ENCODE measurements at places on chromosomes 1 and 21.

DNA sequence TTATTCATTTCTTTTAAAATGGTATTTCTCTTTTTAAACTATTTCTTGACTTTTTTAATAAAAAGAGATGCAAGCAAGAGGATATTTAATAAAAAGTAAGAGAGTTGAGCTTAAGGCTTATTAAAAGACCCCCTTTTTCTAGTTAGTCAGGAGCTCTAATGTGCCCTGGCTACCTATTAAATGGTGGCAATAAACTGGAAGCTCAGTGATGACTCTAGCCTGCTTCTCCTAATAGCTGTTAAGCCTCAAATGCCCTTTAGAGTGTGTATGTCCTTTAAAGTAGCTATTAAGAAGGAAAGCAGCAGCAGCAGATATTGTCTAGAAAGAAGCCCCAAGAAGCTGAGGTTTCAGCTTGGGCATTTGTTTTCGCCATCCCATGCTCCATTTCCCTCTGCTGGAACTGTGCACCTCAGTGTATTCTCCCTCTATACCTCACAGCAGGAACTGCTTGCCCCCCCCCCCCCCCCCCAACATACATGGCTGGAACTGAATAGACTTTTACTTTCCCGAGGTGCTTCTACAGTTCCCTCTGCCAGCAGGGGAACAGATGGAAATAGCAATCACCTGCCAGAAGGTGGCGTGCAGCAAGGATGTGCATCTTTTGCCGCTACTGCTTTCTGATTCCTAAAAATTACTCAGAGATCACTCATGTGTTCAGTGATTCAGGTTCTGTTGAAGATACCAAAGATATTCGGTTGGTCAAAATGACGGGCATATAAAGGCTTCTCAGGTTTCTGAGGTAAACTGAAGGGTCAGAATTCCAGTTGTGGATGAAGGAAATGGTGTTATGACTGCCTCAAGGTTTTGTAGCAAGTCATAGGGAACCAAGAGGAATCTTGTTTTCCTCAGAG, 2.5 kb downstream of the RGS4 start:
- DNase-seq, result peak; percentile 29

GRCh38 chr21:46284733-46285132, 678 bp downstream of the MCM3AP start:
- DNase-seq, result no peak

DNA sequence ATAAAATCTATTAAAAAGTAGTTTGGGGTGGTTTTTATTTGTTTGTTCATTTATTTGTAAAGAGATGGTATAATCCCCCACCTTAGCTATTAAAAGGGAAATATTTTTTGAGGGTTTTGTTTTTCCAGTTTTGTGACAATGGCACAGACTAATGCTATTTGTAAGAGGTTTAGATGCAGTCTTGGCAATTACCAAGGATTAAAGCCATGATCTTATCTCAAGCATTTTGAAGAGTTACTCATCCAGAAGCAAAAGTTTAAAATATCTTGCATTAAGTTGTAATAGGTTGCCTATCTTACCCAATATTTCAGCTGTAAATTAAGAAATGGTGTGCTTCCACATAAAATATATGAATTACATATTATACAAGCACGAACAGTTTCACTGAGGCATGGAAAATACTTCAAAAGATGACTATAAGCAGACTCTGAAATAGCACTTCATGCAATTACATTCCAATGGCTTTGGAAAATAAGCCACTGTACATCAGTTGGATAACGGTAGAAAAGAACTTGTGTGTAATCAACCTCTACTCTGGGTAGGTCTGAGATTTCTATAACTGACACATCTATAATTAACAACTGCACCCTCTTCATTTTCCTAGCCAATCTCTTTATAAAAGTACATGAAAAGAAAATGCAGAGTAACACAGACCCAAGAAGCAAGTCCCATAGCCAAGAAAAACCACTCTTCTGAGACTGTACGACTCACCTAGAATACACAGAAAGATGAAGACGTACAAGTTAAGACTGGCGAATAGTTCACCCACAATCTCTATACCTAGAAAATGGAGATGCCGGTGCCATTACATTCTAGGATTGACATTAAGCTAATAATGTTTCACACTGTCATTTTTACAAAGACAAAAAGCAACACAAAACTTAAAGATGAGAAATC, 95.2 kb downstream of the PTPN14 start:
- no peak for DNase-seq

DNA sequence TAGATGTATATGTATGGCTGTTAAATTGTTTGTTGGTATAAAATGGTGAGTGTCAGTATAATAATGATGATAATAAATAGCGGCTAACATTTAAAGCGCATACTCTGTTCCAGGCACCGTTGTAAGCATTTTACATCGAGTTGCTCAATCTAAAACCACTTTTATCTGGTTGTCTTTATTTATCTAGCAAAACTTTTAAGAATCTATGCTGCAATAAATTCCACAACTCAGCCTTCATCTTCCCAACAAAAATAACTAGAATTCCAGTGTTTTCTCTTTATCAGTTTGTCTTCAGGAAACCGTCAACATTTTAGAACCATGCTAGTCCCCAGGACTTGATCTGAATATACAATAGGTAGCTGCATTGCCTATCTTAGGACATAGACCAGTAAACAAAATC, 19.3 kb upstream of the SLC16A1 start:
- no peak for DNase-seq

GRCh38 chr1:84390226-84390625, 8.1 kb upstream of the DNASE2B start:
- no peak for DNase-seq

- DNase-seq, result no peak
These were observed 3.9 kb upstream of the ACKR1 start for GRCh38 chr1:159200769-159201168.

DNA sequence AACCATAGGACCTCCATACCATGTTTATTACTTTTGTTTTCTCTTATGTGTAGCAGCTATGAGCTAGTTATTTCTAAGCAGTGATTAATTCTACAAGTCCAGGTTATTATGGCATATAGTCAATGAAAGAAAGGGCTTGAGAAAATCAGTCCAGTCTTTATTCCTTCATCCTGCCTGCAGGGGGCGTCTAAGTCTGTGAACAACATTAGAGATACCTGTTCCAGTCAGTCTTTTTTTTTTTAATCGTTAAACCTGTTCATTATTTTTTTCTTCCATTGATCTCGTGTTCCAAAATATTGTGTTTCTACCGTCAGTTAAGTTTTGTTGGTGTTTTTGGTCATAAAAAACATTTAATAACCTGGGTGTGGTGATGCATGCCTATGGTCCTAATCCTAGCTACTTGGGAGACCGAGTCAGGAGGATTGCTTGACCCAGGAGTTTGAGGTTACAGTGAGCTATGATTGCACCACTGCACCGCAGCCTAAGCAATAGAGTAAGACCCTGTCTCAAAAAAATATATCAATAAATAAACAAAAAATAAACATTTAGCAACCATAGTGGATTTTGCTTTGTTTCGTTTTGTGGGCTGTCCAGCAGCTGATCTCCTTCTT, 29.4 kb upstream of the CD2 start:
- peak; percentile 64 for DNase-seq

GRCh38 chr1:240116831-240117769, 25.4 kb downstream of the FMN2 start:
- no peak for DNase-seq

DNA sequence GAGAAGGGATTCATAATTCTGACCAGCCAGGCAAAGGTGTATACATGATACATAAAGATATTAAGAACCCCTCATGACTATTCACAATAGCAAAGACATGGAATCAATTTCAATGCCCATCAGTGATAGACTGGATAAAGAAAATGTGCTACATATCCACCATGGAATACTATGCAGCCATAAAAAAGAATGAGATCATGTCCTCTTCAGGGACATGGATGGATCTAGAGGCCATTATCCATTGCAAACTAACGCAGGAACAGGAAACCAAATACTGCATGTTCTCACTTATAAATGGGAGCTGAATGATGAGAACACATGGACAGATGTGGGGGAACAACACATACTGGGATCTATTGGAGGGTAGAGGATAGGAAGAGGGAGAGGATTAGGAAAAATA, 21.4 kb downstream of the CR1L start:
- no peak for DNase-seq

- DNase-seq, result no peak
These were observed 6.1 kb downstream of the ATAD3A start for GRCh38 chr1:1517973-1518620.

GRCh38 chr1:37878071-37878470, 18.7 kb upstream of the MTF1 start:
- no peak for DNase-seq

DNA sequence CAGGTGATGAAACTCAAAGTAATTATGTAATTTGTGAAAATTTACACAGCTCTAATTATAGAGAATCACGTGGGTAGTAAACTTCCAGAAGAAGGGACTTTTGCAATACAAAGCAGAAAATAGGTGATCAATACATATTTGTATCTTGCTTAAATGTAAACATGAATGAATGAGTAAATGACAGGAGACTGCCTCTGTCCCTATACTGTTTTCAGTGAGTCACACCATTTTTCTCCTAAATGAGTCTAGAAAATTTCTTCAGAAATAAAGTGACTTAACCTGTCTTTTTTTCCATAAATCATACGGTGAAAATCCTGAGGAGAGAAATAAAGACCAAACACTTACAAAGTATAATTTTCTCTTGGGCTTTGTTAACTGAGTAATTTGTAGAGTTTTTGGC, 11.9 kb downstream of the RAP1A start:
- no peak for DNase-seq

GRCh38 chr1:202964791-202965410, 2.2 kb downstream of the CYB5R1 start:
- DNase-seq, result no peak

- DNase-seq, result no peak
These were observed 56.0 kb upstream of the DSCAM start for GRCh38 chr21:40902993-40903392.

DNA sequence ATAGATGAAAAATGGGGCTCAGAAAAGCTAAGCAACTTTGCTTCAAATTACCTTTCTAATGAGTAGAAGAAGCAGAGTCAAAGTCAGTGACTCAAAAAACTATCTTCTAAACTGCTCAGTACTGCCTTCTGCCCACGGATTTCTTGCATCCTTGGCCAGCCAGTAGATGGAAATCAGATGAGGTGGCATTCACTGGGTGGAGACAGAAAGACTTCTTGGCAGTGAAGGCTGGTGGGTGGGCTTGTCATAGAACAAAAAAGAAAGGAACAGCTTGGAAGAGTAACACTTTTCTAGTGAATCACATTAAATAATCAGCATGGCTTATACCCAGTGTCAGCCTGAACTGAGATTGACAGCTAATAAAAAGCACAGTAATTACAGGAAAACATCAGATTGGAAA, 170.7 kb downstream of the ST6GALNAC5 start:
- no peak for DNase-seq

DNA sequence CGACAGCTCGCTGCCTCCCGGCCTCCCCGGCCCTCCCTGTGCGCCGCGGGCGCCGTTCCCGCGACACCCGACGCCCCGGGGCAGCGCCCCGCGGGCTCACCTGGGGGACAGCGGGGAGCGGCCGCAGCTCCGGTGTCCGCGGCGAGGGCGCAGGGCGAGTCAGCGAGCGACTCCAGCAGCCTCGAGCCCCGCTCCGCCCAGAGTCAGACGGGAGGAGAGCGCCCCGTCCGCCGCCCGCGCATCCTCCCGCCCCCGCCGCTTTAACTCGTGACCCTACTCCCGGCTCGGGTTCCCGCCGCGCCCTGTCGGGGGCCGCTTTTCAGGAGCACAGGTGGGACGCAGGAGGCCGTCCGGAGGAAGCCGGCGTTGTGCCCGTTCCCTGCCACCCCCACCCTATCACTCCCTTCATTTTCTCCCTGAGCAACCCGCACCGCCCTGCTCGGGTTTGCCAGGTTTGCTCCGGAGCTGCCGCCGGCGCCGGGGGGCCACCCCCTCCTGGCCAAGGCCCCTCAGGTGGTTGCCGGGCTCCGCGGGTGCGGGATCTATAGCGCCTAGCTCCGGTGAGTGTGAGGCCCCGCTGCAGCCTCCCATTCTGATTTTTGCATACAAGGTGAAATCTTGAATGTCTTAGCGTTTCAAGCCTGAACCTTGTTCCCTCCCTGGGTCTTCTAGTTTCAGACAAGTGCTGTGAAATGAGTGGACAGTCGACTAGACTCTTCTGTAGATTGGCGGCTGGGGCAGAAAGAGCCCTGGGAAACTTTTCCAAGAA, at the start of gene MCOLN3:
Gene MCOLN3 (minus strand): TSS at position 205 of the 769 bp plus-strand sequence. CDS start 3,140 bp downstream, outside the sequence.
- no peak for DNase-seq

GRCh38 chr1:160834945-160835565, 27.6 kb downstream of the CD244 start:
- no peak for DNase-seq

GRCh38 chr1:205978676-205979075, 24.5 kb downstream of the RAB7B start:
- DNase-seq, result no peak

DNA sequence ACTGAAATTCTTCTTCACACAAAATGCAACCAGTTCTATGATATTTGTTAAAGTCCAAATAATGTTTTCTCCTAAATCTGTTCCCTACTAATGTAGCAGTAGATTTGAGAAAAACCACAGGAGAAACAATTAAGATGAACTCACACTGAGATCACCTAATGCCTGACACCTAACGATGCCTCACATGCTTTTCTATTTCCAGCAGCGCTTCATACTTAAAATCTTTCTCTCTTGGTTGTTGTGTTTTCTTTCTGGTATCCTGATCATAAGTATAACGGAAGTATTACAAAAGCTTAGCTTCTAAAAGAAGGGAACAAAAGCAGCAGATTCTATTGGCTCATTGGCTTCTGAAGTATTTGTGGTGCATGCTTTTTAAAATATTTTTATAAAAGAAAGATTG, 267.2 kb upstream of the SGIP1 start:
- no peak for DNase-seq

- DNase-seq, result no peak
These were observed 354.6 kb upstream of the ADGRL2 start for GRCh38 chr1:81446000-81446669.

DNA sequence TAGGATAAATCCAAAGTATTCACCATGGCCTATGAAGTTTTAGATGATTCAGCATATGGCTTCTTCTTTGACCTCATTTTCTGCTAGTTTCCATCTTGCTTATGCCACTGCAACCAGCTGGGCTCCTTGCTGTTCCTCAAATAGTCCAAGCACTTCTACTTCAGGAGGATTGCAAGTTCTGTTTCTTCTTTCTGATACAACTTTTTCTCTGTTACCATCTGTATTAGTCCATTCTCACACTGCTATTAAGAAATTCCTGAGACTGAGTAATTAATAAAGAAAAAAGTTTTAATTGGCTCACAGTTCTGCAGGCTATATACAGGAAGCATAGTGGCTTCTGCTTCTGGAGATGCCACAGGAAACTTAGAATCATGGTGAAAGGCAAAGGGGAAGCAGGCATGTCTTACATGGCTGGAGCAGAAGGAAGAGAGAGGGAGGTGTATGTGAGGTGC, 20.3 kb downstream of the PTGS2 start:
- no peak for DNase-seq

- no peak for DNase-seq
These were observed 2.2 kb downstream of the CSF1 start for GRCh38 chr1:109912873-109913272.

- no peak for DNase-seq
These were observed 149.2 kb downstream of the ACTL8 start for GRCh38 chr1:17904290-17904689.

- no peak for DNase-seq
These were observed 1.9 kb downstream of the PUM1 start for GRCh38 chr1:31063631-31064030.

Measured in activated T-cell treated with anti-CD3 and anti-CD28 coated beads for 48 hours (primary cell).